ENCODE measurements at places on chromosomes 4 and X.

GRCh38 chr4:84689197-84689596 lies 106.3 kb downstream of the CDS1 start:
- no peak for DNase-seq

GRCh38 chrX:121666171-121666570 lies 618.8 kb downstream of the GLUD2 start:
- DNase-seq, result no peak

GRCh38 chrX:1390621-1391369 lies 1.1 kb downstream of the SLC25A6 start:
- no peak for DNase-seq

- DNase-seq, result no peak
Observed at GRCh38 chr4:78168029-78168428, 110.9 kb downstream of the FRAS1 start.

GRCh38 chrX:118847676-118848075 lies 24.1 kb downstream of the ZCCHC12 start:
- no peak for DNase-seq

DNA sequence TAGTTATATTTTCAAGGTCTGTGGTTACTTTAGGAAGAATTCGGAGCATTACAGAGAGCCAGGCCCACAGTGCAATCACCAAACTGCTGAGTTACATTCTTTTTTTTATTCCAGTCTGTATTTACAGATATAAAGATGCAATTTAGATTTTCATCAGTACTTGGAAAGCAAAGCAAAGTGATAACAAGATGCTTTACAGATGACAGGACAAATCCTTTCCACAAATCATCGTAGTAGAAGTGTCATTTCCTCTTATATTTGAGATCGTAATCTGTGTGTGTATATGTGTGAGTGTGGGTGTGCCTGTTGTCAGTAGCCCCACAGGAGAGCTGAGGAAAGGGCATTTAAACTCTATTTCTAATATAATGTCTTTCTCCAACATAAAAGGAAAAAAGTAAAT lies 1893.7 kb downstream of the STIM2 start:
- no peak for DNase-seq

- no peak for DNase-seq
Observed at GRCh38 chrX:22032506-22032905, 381 bp downstream of the PHEX start.

- DNase-seq, result no peak
Observed at GRCh38 chr4:141771889-141772830, 135.8 kb downstream of the IL15 start.

GRCh38 chrX:66489339-66489738 lies 149.5 kb downstream of the EDA2R start:
- DNase-seq, result no peak

DNA sequence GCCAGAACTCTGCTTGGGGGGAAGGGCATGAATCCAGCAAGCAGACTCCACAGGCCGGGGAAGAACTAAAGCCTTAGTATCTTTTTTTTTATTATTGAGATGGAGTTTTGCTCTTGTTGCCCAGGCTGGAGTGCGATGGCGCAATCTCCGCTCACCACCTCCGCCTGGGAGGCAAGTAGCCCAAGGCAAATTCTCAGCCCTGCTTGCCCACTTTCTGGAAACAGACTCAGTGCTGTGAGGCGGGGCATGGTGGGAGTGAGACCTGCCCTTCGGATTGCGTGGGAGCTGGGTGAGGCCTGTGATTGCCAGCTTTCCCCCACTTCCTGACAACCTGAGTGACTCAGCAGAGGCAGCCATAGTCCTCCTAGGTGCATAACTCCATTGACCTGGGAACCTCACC lies 348.8 kb downstream of the GASK1B start:
- DNase-seq, result no peak

GRCh38 chrX:6225911-6226595 lies 2.6 kb downstream of the NLGN4X start:
- no peak for DNase-seq

DNA sequence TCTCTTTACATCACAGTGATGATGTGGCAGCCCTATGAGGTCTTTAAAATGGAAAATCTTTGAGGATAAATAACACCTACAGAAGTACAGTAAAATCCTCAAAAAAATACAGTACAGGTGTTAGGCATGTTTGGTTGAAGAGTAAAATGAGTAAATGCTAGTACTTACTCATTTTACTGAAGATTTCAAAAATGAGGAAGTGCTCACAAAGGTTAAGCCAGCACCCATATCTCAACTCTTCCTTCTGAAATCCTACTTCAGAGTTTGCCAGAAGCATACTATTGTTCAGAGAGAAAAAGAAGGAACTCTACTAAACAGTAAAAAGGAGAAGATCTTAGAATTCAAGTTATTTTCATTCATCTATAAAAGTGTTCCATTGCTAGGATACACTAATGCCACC lies 130.9 kb downstream of the CBR4 start:
- no peak for DNase-seq

GRCh38 chr4:109359040-109359646 lies 56.7 kb upstream of the COL25A1 start:
- no peak for DNase-seq

Measured in stimulated activated CD8-positive, alpha-beta memory T cell treated with anti-CD3 and anti-CD28 coated beads, Interleukin-4, amount 100 ng/mL, for 24 hours (primary cell).